ENCODE measurements at places on chromosomes 13 and 19. TPM values are rescaled to one million over a fixed set of nuclear protein-coding genes. Genes with fewer than 3 reads are reported as not detected.
A peak's percentile ranks its signal among the peaks of the same experiment; 100 is the strongest.

GRCh38 chr19:40831502-40832430, 18.5 kb downstream of the CYP2A6 start:
- H3K4me1 ChIP-seq = peaks cover 13% of the 10 kb centered on the region
- H3K27ac ChIP-seq = peak overlapping the region; percentile 52
- H3K4me3 ChIP-seq = no peak overlapping the region
- H3K27me3 ChIP-seq = no peaks in the 10 kb centered on the region

DNA sequence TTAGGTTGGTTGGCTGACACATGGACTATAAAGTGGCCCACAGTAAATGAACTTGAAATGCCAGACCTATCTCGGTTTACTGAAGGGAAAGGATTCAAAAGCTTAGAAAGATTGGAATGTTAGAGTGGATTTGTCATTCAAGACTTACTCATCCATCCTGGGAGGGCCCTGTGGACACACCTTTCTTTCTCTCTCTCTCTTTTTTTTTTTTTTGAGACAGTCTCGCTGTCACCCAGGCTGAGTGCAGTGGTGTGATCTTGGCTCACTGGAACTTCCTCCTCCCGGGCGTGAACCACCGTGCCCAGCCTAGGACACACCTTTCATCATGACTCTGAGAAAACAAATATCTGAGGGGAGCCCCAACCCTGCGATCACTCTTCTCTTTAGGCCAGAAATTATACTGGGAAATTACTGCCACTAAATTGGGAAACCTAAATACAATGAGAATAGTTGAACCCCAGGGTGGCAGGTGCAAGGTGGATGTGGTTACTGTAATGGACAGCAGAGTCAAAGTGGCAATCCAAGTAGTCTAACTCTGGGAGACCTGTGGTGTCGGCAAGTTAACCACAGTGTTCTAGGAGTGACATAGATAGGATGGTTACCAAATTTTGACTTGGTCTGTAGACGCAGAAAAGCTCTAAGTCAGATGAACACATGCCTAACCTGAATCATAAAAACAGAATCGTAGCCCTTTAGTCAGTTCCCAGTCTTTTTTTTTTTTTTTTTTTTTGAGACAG, 47.1 kb upstream of the ZMYM5 start:
- peak overlapping the region; percentile 92 for H3K27ac ChIP-seq
- H3K4me3 ChIP-seq = peak overlapping the region; percentile 48
- peak; percentile 69 for DNase-seq
- H3K36me3 ChIP-seq = no peaks in the 10 kb centered on the region
- no peaks in the 10 kb centered on the region for H3K27me3 ChIP-seq

DNA sequence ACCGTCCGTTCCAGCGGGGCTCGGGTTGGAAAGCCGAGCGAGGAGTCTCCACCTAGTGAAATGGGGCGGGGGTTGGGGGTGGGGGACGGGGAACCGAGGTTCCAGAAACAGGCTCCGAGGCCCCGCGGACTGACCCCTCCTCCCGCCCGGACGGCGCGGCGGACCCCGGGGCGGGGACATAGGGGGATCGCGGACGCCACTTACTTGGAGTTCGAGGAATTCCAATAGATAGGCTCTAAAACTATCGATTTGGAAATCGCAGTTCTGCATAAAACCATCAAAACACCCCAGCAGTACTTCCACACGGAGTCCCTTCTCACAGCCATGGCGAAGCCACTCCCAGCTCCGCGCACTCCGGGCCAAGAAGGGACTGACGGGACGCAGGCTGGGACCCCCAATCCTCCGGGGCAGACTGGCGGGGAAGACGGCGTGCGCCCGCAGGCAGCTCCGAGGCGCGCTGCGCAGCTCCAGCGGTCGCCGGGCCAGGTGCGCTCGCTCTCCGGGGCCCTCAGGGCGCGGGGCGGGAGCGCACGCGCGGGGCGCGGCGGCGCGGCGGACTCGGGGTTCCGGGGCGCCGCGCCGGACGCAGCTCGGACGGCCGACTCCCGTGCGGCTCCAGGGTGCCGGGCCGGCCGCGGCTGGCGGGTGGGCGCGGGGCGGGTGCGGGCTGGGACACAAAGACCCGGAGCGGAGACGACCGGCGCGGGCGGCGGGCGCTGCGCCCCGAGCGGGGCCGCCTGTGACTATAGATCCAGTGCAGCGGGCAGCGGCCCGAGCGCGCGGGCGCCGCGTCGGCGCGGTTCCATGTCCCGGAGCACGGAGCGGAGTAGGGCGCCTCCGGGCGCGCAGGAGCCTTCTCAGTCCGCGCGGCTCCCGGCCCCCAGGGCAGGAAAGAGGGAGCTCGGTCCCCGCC, 567 bp downstream of the EFNB2 start:
- peak; percentile 40 for DNase-seq
- H3K4me3 ChIP-seq = peak overlapping the region; percentile 95
- H3K27me3 ChIP-seq = no peaks in the 10 kb centered on the region
- peaks cover 9% of the 10 kb centered on the region for H3K4me1 ChIP-seq
- H3K27ac ChIP-seq = peak overlapping the region; percentile 86

- peak overlapping the region; percentile 89 for H3K27ac ChIP-seq
- H3K4me1 ChIP-seq = no peaks in the 10 kb centered on the region
- peak; percentile 26 for DNase-seq
- peaks cover 18% of the 10 kb centered on the region for H3K36me3 ChIP-seq
- H3K27me3 ChIP-seq = no peaks in the 10 kb centered on the region
- peak overlapping the region; percentile 95 for H3K4me3 ChIP-seq
Measured at GRCh38 chr19:10333758-10334587, 644 bp upstream of the RAVER1 start.

- DNase-seq = no peak
- no peak overlapping the region for H3K27ac ChIP-seq
- peaks cover 4% of the 10 kb centered on the region for H3K36me3 ChIP-seq
- peaks cover 6% of the 10 kb centered on the region for H3K4me1 ChIP-seq
Measured at GRCh38 chr13:50129081-50129705, 113.9 kb downstream of the KCNRG start.

GRCh38 chr13:25722893-25723292, 328.9 kb downstream of the SHISA2 start:
- no peak overlapping the region for H3K4me3 ChIP-seq
- H3K27ac ChIP-seq = no peak overlapping the region
- no peaks in the 10 kb centered on the region for H3K4me1 ChIP-seq
- no peaks in the 10 kb centered on the region for H3K36me3 ChIP-seq

Gene LPAR6
- total RNA-seq = 3.1 TPM

Gene SIGLEC10
- not detected for total RNA-seq

- DNase-seq = no peak
- H3K4me3 ChIP-seq = no peak overlapping the region
- H3K4me1 ChIP-seq = no peaks in the 10 kb centered on the region
Measured at GRCh38 chr19:10688545-10689280, 12.5 kb upstream of the QTRT1 start.

Gene ZNF534
- not detected for total RNA-seq

DNA sequence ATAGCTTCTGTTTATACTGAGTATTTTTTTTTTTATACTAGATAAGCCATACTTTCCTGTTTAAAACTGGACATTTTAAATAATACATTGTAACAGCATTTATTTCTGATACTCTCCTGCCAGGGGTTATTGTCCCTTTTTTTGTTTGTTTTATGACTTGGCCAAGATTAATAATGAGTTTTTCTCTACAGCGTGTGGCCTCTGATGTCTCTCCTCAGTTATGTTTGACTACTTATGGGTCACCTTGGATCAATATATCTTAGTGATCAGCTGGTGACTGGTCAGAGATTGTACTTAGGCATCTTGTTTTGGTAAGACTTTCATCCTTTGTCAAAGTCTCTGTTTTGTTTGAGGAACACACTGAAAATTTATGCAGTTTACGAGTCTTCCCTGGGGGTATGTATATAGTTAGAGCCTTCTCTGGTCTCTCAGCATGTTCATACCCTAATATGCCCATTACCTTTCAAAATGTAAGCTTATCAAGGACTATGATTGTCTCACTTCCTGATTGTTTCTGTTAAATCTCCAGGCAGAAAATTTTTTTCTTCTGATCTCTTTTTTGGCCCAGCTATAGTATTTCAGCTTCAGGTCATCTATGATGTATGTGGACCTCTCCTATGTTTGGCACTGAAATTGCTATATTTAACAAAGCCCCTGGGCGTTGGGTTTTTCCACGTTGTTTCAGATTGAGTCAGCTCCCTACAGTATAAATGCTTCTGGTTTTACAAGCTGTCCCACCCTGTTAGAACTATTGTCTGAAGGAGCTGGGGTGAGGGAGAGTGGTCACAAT, 87.9 kb downstream of the URI1 start:
- peaks cover 19% of the 10 kb centered on the region for H3K4me1 ChIP-seq
- no peak overlapping the region for H3K4me3 ChIP-seq
- peak overlapping the region; percentile 43 for H3K27ac ChIP-seq
- peak; percentile 45 for DNase-seq

Gene ZNF792
- total RNA-seq = 1.0 TPM

Gene FCGBP
- 0.96 TPM for total RNA-seq

GRCh38 chr13:40485611-40486517, 180.6 kb downstream of the FOXO1 start:
- H3K27me3 ChIP-seq = no peaks in the 10 kb centered on the region
- H3K4me3 ChIP-seq = no peak overlapping the region
- peaks cover 14% of the 10 kb centered on the region for H3K4me1 ChIP-seq
- H3K36me3 ChIP-seq = peaks cover 4% of the 10 kb centered on the region
- DNase-seq = no peak

- peak overlapping the region; percentile 95 for H3K27ac ChIP-seq
- no peak for DNase-seq
- peak overlapping the region; percentile 84 for H3K4me3 ChIP-seq
- H3K36me3 ChIP-seq = peaks cover 31% of the 10 kb centered on the region
Measured at GRCh38 chr19:49639401-49640112, 386 bp downstream of the RRAS start.

Gene SMIM17
- not detected for total RNA-seq

DNA sequence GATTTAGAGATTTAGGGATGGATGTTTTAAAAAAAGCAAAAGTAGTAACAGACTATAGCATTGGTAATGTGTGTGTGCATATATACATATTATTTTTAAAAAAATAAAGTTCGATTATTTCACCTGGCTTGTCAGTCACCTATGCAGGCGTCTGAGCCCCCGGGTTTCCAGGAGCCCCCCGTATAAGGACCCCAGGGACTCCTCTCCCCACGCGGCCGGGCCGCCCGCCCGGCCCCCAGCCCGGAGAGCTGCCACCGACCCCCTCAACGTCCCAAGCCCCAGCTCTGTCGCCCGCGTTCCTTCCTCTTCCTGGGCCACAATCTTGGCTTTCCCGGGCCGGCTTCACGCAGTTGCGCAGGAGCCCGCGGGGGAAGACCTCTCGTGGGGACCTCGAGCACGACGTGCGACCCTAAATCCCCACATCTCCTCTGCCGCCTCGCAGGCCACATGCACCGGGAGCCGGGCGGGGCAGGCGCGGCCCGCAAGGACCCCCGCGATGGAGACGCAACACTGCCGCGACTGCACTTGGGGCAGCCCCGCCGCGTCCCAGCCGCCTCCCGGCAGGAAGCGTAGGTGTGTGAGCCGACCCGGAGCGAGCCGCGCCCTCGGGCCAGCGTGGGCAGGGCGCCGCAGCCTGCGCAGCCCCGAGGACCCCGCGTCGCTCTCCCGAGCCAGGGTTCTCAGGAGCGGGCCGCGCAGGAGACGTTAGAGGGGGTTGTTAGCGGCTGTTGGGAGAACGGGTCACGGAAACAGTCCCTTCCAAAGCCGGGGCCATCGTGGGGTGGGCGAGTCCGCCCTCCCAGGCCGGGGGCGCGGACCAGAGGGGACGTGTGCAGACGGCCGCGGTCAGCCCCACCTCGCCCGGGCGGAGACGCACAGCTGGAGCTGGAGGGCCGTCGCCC, 840 bp upstream of the CCNA1 start:
- H3K4me3 ChIP-seq = peak overlapping the region; percentile 65
- peaks cover 18% of the 10 kb centered on the region for H3K4me1 ChIP-seq
- no peaks in the 10 kb centered on the region for H3K27me3 ChIP-seq
- peak; percentile 45 for DNase-seq
- no peaks in the 10 kb centered on the region for H3K36me3 ChIP-seq

GRCh38 chr13:93800342-93800741, 573.7 kb downstream of the GPC6 start:
- no peak overlapping the region for H3K27ac ChIP-seq
- H3K4me3 ChIP-seq = no peak overlapping the region
- no peak for DNase-seq
- no peaks in the 10 kb centered on the region for H3K4me1 ChIP-seq
- H3K36me3 ChIP-seq = no peaks in the 10 kb centered on the region
- H3K27me3 ChIP-seq = no peaks in the 10 kb centered on the region

Gene USPL1
- 9.8 TPM for total RNA-seq

GRCh38 chr13:110713981-110714796, 689 bp downstream of the ING1 start:
- no peaks in the 10 kb centered on the region for H3K27me3 ChIP-seq
- peak overlapping the region; percentile 91 for H3K27ac ChIP-seq
- H3K4me3 ChIP-seq = peak overlapping the region; percentile 92
- H3K4me1 ChIP-seq = no peaks in the 10 kb centered on the region

- H3K4me3 ChIP-seq = peak overlapping the region; percentile 75
- no peak overlapping the region for H3K27ac ChIP-seq
- H3K36me3 ChIP-seq = no peaks in the 10 kb centered on the region
Measured at GRCh38 chr13:102400675-102401145, 1.1 kb downstream of the FGF14 start.

Gene KLF2
- 3.3 TPM for total RNA-seq

DNA sequence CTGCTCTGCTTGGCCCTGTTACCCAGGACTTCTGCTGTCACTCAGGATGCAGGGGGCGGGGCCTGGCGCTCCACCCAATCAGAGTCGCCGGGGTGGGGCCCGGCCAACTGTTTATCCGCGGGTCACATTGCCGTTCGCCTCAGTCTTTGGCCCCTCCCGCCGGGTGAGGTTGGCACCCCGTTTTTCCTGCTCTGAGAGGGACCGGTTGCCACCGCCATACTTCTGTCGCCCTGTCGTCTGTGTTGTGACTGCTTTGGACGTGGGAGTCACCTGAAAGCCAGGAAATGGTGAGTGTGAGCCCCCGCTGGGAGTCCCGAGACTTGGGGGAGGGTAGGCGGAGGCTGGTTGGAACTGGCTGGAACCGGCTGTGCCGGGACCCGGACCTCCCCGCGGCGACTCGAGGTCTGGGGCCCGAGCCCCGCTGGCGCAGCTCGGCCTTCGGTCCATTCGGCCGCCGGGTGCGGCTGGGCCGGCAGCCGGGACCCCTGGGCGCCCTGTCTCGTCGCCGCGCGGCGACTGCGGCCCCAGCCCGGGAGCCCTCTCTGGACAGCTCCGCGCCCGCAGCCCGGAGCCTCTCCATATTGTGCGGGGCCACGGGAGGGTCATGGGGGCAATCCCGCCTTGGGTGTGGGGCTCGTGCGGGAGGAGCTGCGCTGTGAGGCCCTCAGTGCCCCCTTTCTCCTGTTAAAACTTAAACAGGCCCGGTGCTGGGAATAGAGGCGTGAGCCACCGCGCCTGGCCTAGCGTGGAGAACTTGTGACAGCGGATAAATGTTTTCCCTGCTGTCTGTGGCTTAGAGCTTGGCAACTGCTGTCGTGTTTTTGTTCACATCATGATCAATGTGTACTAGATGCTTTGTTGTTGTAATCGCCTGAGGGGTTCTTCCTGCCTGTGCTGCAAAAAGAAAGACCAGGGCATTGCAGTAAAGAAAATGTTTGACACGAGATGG, at the start of gene ZNF844:
Gene ZNF844, plus strand, starts transcription at position 142 of the 949 bp plus-strand sequence. Its CDS starts 143 bp downstream, at position 285.
- H3K27ac ChIP-seq = no peak within 1 kb of the TSS
- H3K4me1 ChIP-seq = no peaks in the 10 kb centered on the region
- DNase-seq = no peak
- no peaks in the 10 kb centered on the region for H3K27me3 ChIP-seq

Measured in MCF 10A (cell line).